ENCODE measurements at places on chromosomes 13 and 19. TPM values are rescaled to one million over a fixed set of nuclear protein-coding genes. Genes with fewer than 3 reads are reported as not detected.

TPTE2 gene
- polyA plus RNA-seq: not detected

DNA sequence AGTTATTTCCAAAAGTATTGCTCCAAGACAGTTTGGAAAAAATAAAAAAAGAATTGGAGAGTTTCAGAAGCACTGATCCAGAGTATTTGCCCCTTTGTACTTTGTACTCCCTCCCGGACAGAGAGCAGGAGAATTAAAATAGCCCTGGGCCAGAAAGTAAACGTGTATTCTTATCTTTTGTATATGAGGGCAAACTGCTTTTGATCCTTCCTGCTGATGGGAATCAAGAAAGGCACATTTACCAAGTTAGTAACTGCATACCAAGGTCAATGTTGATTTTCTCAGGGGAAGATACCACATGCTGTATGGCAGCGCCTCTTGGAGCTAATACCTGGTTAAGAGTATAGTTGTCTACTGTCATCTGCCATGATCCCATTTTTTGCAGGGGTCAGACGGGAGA lies 10.9 kb upstream of the RB1 start:
- no peak for DNase-seq

DNA sequence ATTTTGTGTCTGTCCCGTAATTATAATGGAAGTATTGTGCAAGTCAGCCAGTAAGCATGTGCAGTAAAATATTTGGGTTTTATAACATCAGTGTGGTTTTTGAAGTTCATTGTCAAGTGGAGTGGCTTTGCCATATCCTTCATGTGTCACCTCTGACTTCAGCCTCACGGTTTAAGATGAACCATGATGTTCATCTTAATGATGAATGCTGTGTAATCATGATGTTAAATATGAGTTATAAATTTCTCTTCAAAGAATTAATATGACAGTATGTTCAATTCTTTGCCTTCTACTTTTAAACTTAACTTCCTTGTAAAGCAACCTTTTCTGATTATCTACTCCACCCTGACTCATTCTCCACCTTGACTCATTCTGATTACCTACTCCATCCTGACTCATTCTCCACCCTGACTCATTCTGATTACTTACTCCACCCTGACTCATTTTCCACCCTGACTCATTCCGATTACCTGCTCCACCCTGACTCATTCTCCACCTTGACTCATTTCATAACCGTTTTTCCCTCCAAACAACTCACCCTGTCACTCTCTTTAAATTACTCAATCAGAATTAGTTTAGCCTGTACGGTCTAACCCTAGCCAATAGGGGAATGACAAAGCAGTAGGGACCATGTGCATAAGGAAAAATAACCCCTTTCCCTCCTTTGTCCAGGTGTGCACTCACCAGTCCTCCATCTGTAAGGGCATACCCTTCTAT lies 50.3 kb upstream of the ANKRD10 start:
- peak; percentile 60 for DNase-seq

- no peak for DNase-seq
These were observed 27.5 kb upstream of the ANKRD10 start for GRCh38 chr13:110942248-110942981.

PALM gene
- 1.0 TPM for polyA plus RNA-seq

GRCh38 chr13:61110732-61111131 lies 304.9 kb downstream of the PCDH20 start:
- no peak for DNase-seq

DNA sequence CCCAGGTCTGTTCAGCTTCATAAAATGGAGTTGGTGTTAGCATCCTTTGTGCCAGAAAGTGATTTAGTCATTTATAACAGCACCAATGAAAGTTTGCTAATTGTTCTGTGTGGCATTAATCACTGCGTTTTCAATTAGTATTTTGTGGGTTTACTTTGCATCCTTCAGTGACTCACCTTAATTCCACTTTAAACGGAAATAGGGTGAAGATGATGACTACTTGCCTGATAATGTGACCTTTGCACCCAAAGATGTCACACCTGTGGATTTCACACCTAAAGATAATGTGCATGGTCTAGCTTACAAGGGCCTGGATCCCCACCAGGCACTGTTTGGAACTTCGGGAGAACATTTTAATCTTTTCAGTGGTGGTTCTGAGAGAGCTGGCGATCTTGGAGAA lies 15.0 kb downstream of the GPATCH1 start:
- DNase-seq: no peak

C19orf53 gene
- 206 TPM for polyA plus RNA-seq

- DNase-seq: no peak
These were observed 16.9 kb downstream of the KCTD15 start for GRCh38 chr19:33813391-33814101.

KASH5 gene
- not detected for polyA plus RNA-seq

DNA sequence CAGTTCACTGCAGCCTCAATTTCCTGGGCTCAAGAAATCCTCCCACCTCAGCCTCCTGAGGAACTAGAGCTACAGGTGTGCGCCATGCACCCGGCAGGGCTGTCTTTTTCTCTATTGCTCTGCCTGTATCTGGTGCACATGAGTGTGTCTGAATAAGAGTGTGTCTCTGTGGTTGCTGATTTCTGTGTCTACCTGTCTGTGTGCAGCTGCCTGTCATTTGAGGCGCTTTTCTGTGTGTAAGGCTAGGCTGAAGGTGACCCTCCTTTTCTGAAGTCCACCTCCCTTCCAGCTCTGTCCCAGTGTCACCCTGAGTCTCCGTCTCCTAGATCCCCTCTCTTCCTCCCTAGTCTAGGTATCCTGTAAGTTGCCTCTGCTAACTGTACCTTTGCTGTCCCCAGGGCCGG lies 1.5 kb upstream of the PRR12 start:
- DNase-seq: no peak

GRCh38 chr13:98339684-98340425 lies 162.8 kb upstream of the RNF113B start:
- peak; percentile 26 for DNase-seq

- no peak for DNase-seq
These were observed 142.9 kb upstream of the SERP2 start for GRCh38 chr13:44230736-44231135.

DNA sequence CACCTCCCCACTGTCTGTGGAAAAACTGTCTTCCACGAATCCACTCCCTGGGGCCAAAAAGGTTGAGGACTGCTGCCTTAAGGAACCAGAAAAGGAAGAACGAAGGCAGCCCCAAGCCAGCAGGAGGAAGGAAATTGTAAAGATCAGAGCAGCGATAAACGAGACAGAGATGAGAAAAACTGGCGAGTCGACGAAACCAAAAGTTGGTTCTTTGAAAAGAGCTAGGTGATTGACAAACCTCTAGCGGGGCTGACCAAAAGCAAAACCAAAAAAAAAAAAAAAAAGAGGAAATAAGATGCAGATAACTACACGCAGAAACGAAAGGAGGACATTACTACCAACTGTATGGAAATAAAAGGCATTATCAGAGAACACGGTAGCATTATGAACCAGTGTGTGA lies 76.9 kb downstream of the GADD45B start:
- DNase-seq: no peak

KIR2DL1 gene
- polyA plus RNA-seq: not detected

DNA sequence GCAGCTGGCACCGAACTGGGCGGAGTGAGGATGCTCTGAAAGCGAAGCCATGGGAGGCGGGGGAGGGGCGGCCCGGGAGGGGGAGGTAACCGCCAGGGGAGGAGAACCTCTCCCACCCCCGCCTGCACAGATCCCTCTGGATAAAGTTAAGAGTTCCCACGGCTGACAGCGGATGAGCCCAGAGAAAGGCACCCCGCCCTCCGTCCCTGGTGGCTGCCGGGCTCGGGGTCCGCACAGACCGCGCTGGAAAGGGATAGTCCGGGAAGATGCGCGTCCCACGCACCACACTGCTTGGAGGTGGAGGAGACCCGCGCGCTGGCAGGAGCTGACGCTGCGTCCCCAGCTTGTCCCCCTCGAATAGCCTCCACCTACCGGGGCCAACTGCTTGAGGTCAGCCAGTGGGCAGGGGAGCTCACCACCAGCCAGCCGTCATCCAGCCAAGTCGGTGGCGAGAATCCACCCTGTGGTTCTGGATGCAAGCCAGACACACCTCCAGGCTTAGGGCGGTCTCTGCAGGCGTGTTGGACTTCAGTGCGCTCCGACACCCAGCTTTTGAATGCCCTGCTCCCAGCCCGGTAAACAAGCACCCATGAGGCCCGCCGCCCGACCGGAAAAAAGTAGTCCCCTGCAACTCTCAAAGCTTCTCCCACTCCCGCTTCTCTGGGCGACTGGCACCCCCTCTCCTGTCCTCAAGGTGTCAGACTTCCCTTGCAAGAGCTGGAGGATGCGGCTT lies at the start of gene TRPC4:
TRPC4 (minus strand) TSS at position 17 of the 733 bp plus-strand sequence. CDS start 86,439 bp downstream, outside the sequence.
- DNase-seq: peak; percentile 76

KCTD15 gene
- 3.3 TPM for polyA plus RNA-seq

GRCh38 chr19:661427-662196 lies 1.4 kb downstream of the RNF126 start:
- DNase-seq: no peak

DNA sequence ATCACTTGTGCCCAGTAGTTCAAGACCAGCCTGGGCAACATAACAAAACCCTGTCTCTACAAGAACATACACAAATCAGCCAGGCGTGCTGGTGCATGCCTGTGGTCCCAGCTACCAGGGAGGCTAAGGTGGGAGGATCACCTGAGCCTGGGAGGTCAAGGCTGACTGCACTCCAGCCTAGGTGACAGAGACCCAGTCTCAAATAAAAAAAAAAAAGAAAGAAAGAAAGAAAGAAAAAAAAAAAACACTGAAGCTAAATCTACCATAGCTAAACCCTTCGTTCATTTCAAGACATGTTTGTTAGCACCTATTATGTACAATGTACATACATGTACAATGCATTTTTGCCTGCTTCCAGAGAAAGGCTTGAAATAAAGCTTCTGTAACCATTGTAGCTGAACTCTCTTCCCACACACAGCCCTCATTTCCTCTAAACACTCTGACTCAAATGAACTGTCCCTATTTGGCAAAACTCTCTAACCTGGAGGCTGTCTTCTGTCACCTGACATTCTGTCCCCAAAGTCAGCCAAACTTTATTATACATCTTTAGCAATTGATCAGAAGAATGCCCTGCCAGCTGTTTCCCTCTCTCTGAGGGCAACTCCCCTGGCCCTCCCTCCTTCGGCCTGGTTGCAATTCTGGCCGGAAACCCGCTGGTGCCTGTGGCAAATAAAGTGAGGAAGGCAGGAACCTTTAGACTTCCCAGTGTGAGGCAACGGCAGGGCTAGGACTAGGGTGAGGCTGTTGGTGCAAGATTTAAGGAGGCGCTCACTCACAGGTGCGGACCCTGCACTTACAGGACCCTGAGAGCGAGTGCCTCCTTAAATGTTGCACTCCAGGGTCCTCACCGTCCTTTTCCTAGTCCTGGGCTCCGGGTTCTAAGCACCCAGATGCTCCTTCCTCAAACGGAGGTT lies 1.8 kb downstream of the ETHE1 start:
- DNase-seq: peak; percentile 41

ZNF714 gene
- 5.6 TPM for polyA plus RNA-seq

DNA sequence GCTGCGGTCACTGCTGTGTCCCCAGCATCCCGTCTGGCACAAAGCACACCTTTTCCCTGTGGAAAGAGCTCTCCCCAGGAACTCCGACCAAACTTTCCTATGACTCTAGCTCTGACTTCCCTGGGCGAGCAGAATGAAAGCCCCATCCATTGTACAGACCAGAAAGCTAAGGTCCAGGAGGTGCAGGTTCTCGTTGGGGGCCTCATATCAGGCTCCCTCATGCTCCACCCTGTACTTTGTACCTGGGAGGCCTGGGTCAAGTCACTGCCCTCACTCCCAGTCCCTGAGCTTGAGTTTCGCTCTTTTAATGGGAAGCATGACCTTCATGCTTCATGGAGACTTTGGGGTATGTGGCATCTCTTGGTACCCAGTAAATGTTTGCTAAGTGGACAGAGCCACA lies 18.4 kb downstream of the CYTH2 start:
- no peak for DNase-seq

DNA sequence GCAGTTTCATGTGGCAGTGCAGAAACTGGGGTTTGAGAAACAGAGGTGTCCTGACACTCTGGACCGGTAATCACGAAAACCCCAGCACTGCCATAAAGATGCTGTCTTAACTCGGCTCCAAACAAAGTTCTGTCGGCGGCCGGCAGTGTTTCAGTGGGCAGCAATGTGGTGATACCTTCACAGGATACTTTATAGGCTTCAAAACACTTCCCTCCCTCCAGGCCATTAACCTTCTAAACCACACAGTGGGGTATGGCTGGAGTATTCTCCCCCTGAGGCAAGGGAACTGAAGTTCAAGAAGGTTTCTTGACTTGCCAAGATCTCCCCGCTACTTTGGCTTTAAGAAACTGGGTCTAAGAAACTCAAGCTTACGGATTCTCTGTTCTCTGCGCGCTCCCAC lies 1.1 kb downstream of the RUBCNL start:
- no peak for DNase-seq

SPATA13 gene
- 24.6 TPM for polyA plus RNA-seq

MYH14 gene
- polyA plus RNA-seq: not detected

WDR88 gene
- polyA plus RNA-seq: not detected

DNA sequence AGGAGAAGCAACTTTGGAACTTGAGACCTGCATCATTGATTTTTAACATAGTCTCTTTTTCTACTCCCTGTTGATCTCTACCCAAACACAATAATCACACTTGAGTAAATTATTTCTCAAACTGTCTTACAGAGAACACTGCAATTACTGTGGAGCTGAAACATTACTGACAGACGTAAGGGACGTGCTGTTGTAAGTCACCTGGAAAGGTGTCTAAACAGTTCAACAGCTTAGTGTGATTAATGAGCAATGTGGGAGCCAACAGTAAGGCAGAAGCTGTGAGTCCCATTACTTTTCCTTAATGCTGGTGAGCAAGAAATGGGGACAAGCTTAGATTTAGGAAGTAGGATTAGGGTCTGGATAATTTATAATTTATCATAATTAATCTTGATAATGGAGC lies 265.7 kb downstream of the DLEU7 start:
- DNase-seq: no peak

DNA sequence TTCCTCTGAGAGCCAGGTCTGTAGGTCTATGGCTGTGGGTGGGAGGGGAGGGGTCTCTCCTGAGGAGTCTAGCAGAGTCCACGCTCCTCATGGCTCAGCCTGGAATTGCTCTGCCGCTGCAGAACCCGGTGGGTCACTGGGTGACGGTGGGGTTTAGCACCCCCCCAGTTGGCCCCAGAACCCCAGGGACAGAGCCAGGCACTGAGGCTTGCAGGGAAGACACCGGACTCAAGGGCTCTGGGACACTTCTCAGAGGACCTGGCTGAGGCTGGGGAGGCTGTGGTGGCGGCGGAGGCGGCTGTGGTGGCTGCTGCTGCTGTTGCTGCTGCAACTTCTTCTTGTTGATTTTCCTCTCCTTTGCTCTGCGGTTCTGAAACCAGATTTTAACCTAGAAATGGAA lies 6.1 kb downstream of the CDX2 start:
- DNase-seq: no peak

- DNase-seq: no peak
These were observed 20.1 kb upstream of the ARHGEF18 start for GRCh38 chr19:7328647-7329046.

FUT2 gene
- not detected for polyA plus RNA-seq

- DNase-seq: no peak
These were observed 71.8 kb downstream of the TBC1D4 start for GRCh38 chr13:75410207-75410606.

GRCh38 chr19:47188507-47189033 lies 42.4 kb downstream of the BBC3 start:
- no peak for DNase-seq

ZNF560 gene
- polyA plus RNA-seq: 1.0 TPM

All from fibroblast of lung (primary cell).